ENCODE measurements at places on chromosomes 3 and 15.

- no peaks in the 10 kb centered on the region for H3K36me3 ChIP-seq
- H3K4me3 ChIP-seq: no peak overlapping the region
- H3K27me3 ChIP-seq: no peaks in the 10 kb centered on the region
- H3K27ac ChIP-seq: no peak overlapping the region
- no peak for DNase-seq
Observed at GRCh38 chr3:193890016-193890897, 245.7 kb upstream of the HES1 start.

DNA sequence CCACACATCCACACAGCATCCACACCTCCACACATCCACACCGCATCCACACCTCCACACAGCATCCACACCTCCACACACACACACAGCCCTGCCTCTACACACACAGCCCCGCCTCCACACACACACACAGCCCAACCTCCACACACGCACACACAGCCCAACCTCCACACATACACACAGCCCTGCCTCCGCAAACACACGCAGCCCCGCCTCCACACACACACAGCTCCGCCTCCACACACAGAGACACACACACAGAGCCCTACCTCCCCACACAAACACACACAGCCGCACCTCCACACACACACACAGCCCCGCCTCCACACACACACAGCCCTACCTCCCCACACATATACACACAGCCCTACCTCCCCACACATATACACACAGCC, 4.7 kb downstream of the MESP1 start:
- no peak overlapping the region for H3K27ac ChIP-seq
- H3K4me3 ChIP-seq: no peak overlapping the region
- no peaks in the 10 kb centered on the region for H3K36me3 ChIP-seq
- DNase-seq: no peak
- no peaks in the 10 kb centered on the region for H3K27me3 ChIP-seq

DNA sequence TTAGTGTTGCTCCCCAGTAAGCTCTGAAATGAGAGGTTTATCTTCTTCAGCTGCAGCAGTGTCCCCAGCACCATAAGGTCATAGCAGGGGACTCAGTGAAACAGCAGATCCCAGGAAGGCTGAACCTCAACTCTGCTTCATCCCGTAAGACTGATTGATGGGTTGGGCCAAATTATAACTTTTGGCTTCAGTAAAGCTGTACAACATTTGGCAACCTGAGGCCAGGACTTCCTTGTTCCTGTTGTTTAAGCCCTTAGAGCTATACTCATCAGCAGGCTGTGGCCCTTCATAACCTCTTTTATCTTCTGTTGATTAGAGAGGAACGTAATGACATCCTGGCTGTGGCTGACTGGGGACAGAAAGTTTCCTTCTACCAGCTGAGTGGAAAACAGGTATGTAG, 29.0 kb downstream of the IFT122 start:
- H3K27me3 ChIP-seq: no peaks in the 10 kb centered on the region
- no peak for DNase-seq

- no peaks in the 10 kb centered on the region for H3K27me3 ChIP-seq
- DNase-seq: no peak
- no peak overlapping the region for H3K27ac ChIP-seq
- no peaks in the 10 kb centered on the region for H3K36me3 ChIP-seq
- H3K4me3 ChIP-seq: no peak overlapping the region
Observed at GRCh38 chr3:61530355-61530754, 31.0 kb upstream of the PTPRG start.

GRCh38 chr15:98382139-98382538, 266.2 kb upstream of the IGF1R start:
- no peaks in the 10 kb centered on the region for H3K36me3 ChIP-seq
- H3K4me3 ChIP-seq: no peak overlapping the region
- no peaks in the 10 kb centered on the region for H3K27me3 ChIP-seq
- DNase-seq: no peak
- H3K4me1 ChIP-seq: no peaks in the 10 kb centered on the region

DNA sequence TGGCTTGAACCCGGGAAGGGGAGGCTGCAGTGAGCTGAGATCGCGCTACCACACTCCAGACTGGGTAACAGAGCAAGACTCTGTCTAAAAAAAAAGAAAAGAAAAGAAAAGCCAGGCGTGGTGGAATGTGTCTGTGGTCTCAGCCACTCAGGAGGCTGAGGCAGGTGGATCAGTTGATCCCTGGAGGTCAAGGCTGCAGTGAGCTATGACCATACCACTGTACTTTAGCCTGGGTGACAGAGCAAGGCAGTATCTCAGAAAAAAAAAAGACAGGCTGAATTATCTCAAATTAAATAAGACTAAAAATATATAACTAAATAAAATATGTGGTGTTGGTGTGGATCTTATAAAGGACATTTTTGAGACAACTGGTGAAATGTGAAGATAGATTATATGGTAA, 20.6 kb downstream of the SMARCC1 start:
- H3K4me3 ChIP-seq: no peak overlapping the region
- peaks cover 2% of the 10 kb centered on the region for H3K4me1 ChIP-seq
- no peak for DNase-seq

GRCh38 chr15:73637527-73637926, 4.3 kb upstream of the NPTN start:
- no peak overlapping the region for H3K4me3 ChIP-seq
- no peak for DNase-seq
- H3K27me3 ChIP-seq: no peaks in the 10 kb centered on the region
- H3K27ac ChIP-seq: no peak overlapping the region
- H3K4me1 ChIP-seq: peaks cover 4% of the 10 kb centered on the region
- no peaks in the 10 kb centered on the region for H3K36me3 ChIP-seq

GRCh38 chr15:99931703-99932603, 198.7 kb upstream of the LYSMD4 start:
- no peaks in the 10 kb centered on the region for H3K36me3 ChIP-seq
- H3K27ac ChIP-seq: no peak overlapping the region
- H3K4me1 ChIP-seq: no peaks in the 10 kb centered on the region
- H3K4me3 ChIP-seq: no peak overlapping the region
- no peak for DNase-seq
- H3K27me3 ChIP-seq: no peaks in the 10 kb centered on the region

GRCh38 chr3:39548282-39548681, 80.8 kb downstream of the MOBP start:
- no peaks in the 10 kb centered on the region for H3K27me3 ChIP-seq
- H3K4me1 ChIP-seq: no peaks in the 10 kb centered on the region
- no peak overlapping the region for H3K4me3 ChIP-seq
- DNase-seq: no peak
- H3K27ac ChIP-seq: no peak overlapping the region

DNA sequence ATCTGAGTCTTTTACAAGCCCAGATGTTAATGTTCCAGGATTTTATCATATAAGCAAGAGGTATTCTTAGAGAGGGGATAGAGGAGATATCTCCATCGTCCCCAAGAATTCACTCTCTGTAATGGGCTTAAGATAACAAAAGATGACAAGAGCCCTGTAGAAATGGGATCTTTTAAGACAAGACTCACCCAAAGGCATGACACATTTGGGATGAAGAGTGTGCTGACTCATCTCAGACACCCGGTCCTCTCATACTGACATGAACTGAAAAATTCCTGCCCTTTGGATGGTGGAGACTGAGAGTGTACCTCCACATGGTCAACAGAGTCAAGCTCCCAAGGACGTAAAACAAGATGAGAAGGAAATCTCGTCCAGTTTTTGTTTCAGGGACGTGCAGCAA, 11.0 kb downstream of the LEKR1 start:
- no peaks in the 10 kb centered on the region for H3K27me3 ChIP-seq
- H3K4me3 ChIP-seq: no peak overlapping the region
- no peaks in the 10 kb centered on the region for H3K36me3 ChIP-seq
- H3K4me1 ChIP-seq: peaks cover 9% of the 10 kb centered on the region

- no peaks in the 10 kb centered on the region for H3K27me3 ChIP-seq
- no peak overlapping the region for H3K27ac ChIP-seq
- DNase-seq: no peak
- no peaks in the 10 kb centered on the region for H3K4me1 ChIP-seq
- H3K36me3 ChIP-seq: peaks cover 10% of the 10 kb centered on the region
Observed at GRCh38 chr3:108209579-108209978, 12.6 kb downstream of the IFT57 start.

GRCh38 chr3:37198996-37199395, 24.6 kb upstream of the LRRFIP2 start:
- no peaks in the 10 kb centered on the region for H3K27me3 ChIP-seq
- no peaks in the 10 kb centered on the region for H3K4me1 ChIP-seq

Data from thoracic aorta (tissue), 2 donors.